Aorta (tissue), 5 donors: ENCODE measurements at places on chromosomes 5 and 9. TPM values are rescaled to one million over a fixed set of nuclear protein-coding genes. Genes with fewer than 3 reads are reported as not detected.

BARHL1 gene
- not detected for total RNA-seq

DIRAS2 gene
- total RNA-seq = not detected

UNC5A gene
- not detected for total RNA-seq

CXCL14 gene
- total RNA-seq = 97.1 TPM

SEC61B gene
- total RNA-seq = 111 TPM
